Left ventricle myocardium superior (tissue), 1 donor: ENCODE measurements at places on chromosomes 3 and 15. TPM values are rescaled to one million over a fixed set of nuclear protein-coding genes. Genes with fewer than 3 reads are reported as not detected.

SOX14 gene
- not detected for total RNA-seq

ATP8B4 gene
- total RNA-seq = 3.1 TPM

MAP6D1 gene
- total RNA-seq = 2.3 TPM

SNX22 gene
- 5.6 TPM for total RNA-seq

CCDC191 gene
- total RNA-seq = 0.99 TPM

HYKK gene
- total RNA-seq = 6.3 TPM

DNAH1 gene
- 2.3 TPM for total RNA-seq

GOLGA8K gene
- total RNA-seq = 0.74 TPM

SNRK gene
- 23.6 TPM for total RNA-seq

TRNT1 gene
- 12.6 TPM for total RNA-seq

P2RY1 gene
- total RNA-seq = 11.5 TPM

RBP2 gene
- not detected for total RNA-seq

PRICKLE2 gene
- total RNA-seq = 4.1 TPM

GCSAM gene
- total RNA-seq = not detected

RPLP1 gene
- 1,143 TPM for total RNA-seq

PYGO1 gene
- 7.8 TPM for total RNA-seq

SLC33A1 gene
- 21.2 TPM for total RNA-seq

TRA2B gene
- 45.7 TPM for total RNA-seq

TBC1D2B gene
- total RNA-seq = 11.9 TPM

CHRM5 gene
- not detected for total RNA-seq

EPM2AIP1 gene
- total RNA-seq = 19.1 TPM

CCR3 gene
- total RNA-seq = not detected

CCR8 gene
- not detected for total RNA-seq

ACKR4 gene
- total RNA-seq = 1.4 TPM

FOXB1 gene
- total RNA-seq = not detected

ARNT2 gene
- 4.1 TPM for total RNA-seq

CELF6 gene
- 1.5 TPM for total RNA-seq
